ENCODE measurements at places on chromosomes 13 and 19.

GRCh38 chr19:54387991-54388801 lies 23.5 kb upstream of the LAIR1 start:
- no peak for DNase-seq

DNA sequence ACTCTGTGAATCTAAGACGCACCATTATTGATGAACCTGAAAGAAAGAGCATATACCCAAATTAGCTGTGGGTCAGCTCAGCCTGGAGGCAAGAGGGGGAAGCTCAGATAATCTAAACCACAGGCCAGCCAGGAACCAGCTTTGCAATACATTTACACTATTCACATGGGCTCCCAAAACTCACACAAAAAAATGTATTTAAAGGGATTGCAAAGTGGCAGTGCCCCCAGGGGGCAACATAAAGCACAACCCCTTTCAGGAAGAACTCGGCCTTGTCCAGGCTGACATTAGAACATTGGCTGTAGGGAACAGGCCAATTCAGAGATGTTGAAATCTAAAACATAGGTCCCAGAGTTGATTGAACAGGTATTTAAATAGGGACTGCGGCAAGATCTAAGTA lies 3.2 kb upstream of the PROZ start:
- no peak for DNase-seq

DNA sequence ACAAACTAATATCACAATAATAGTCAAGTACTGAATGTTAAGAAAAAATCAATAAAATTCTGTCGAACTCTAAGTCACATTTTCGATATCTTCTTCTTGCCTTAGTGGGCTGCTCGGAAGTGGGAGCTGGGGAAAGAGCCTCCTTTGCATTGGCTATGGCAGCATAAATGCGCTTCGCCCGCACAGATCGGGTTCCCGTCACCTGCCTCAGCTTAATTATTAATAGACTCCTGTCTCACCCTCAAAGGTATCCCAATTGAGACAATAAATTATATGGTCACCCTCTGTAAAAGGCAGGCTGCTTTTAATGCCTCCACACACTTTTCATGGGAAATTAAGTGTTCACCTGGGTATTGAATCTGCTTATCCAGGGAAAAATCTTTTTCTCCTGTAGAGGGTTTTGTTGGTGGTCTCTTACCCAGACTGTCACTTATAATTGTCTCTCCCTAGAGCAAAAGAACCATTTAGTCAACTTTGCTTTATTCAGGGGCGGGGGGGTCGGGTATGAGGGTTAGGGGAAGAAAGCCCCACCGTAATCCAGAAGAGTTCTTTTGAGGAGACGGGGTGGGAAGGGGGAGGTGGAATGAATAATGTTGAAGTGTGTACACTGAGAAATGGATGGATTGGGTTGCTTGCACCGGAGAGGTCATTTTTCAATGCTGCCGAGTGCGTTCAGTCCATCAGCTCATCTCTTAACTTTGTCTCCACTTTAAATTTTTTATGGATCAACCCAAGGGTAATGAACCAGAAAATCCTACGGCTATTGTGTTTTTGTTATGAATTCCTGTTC lies 682.6 kb upstream of the SGCG start:
- DNase-seq, result no peak

DNA sequence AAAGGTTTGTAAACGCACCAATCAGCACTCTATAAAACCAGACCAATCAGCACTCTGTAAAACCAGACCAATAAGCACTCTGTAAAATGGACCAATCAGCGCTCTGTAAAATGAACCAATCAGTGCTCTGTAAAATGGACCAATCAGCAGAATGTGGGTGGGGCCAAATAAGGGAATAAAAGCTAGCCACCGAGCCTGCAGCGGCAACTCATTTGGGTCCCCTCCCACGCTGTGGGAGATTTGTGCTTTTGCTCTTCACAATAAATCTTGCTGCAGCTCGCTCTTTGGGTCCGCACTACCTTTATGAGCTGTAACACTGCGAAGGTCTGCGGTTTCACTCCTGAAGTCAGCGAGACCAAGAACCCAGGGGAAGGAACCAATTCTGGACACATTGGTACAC lies 28.0 kb downstream of the ZNF175 start:
- DNase-seq, result no peak

GRCh38 chr13:48317511-48318376 lies 14.2 kb downstream of the RB1 start:
- no peak for DNase-seq

All from fibroblast of gingiva (primary cell).